ENCODE measurements at places on chromosomes 12 and 14.
A peak's percentile ranks its signal among the peaks of the same experiment; 100 is the strongest.

GRCh38 chr14:75182821-75183220, 6.4 kb upstream of the TMED10 start:
- DNase-seq, result no peak

DNA sequence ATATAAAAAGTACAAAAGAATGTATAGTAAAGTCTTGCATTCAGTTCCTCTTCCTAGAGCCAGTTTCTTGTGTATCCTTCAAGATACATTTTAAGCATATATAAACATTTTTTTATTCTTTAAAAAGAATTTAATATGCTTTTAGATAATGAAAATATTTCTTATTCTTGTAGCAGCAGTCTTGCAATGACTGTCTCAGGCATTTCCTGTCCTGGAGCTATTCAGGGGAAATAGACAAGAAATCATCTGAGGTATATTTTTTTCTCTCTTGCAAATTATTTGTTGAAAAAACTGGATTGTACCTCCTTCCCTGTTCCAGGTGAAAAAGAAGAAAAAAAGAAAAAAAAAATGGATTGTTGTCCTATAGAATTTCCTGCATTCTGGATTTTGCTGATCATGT, 17.0 kb upstream of the ERBB3 start:
- DNase-seq, result no peak

DNA sequence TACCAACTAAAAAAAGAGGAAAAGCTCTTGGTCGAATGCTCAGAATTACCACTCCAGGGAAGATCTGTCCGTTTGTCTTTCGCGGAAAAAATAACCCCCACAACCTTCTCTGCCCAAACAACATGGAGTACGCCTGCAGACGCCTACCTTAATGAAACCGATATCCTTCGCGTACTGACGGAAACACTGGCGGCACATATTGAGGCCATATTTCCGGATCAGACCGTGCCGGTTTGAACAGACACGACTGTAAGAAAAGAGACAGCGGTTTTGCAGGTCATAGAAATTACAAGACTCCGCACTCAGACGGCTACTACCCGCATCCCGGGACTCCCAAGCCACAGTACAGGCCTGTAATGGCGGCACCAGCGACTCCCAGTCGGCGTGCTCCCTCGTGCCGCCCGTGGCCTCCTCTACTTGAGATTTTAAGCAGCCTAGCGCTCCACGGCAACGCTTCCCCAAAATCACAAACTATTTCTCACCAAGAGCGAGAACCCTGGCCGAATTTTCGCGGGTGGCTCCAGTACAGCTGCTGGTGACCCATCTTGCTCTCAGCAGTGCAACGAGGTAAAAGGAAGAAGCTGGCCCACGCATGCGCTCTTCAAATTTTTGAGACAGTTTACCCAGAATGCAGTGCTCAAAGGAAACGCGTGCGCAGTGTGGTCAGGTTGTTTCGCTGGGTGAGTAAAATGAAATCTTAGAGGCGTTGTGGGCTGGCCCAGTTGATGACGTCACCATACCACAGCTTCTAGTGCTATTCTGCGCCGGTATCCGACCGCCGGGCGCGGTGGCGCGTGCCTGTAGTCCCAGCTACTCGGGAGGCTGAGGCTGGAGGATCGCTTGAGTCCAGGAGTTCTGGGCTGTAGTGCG, at the start of gene RPS29:
Gene RPS29 (minus strand): TSS at position 578 of the 870 bp plus-strand sequence. CDS start 34 bp downstream, at position 544.
- peak; percentile 99 for DNase-seq

GRCh38 chr14:71555654-71556559, 376.3 kb upstream of the RGS6 start:
- peak; percentile 80 for DNase-seq

GRCh38 chr12:88519802-88520435, 60.4 kb downstream of the KITLG start:
- no peak for DNase-seq

Measured in CD4-positive, alpha-beta T cell treated with Interleukin-21 for 1 hour (primary cell).